ENCODE measurements at places on chromosomes 4 and X.

GRCh38 chr4:57137261-57137660 lies 27.1 kb upstream of the IGFBP7 start:
- no peak for DNase-seq

GRCh38 chrX:149825424-149825823 lies 43.7 kb downstream of the MAGEA9 start:
- peak; percentile 16 for DNase-seq

DNA sequence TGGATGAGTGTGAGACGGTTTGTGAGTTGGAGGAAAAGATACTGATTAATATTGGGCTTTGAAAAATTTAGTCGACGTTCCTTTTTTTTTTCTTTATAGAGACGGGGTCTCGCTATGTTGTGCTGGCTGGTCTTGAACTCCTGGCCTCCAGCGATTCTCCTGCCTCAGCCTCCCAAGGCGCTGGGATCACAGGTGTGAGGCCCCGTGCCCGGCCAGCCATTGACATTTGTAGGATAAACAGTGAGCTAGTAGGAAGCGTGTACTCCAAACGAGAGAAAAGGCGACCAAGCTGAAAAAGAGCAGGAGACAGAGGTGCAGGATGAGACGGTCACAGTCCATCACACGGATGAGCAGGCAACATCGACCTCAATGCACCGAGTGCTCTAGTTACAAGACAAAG lies 19.4 kb downstream of the PPP2R3B start:
- no peak for DNase-seq

DNA sequence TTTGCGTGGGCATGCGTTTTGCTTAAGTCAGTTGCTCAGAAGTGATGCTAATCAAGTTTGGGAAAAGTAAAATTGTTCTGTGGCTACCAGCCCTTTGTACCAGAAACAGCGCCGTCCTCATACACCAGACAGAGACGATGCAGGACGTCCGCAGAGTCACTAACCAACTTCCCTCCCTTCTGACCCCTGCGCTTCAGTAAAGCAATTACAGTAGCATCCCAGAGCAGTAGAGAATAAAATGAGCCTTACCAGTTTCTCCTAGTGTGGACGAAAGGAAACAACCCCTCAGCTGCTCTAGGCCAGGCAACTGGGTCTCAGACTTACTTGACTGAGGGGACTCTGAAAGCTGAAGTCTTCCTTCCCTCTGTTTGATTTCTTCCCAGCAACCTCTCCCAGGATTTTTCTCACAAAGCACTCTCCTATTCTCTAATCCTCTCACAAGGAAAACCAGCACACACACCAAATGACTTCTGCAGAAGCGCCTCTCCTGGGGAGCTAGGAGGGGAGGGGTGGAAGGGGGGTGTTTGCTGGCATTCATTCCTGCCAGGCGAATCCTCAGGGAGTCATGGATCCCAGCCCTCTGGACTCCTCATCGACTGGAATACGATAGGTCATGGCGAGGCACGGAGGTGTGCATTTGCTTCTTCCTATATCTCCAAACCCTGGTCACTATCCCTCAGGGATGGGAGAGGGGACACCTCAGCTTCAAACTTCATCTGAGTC lies 56.0 kb upstream of the MID1 start:
- no peak for DNase-seq

DNA sequence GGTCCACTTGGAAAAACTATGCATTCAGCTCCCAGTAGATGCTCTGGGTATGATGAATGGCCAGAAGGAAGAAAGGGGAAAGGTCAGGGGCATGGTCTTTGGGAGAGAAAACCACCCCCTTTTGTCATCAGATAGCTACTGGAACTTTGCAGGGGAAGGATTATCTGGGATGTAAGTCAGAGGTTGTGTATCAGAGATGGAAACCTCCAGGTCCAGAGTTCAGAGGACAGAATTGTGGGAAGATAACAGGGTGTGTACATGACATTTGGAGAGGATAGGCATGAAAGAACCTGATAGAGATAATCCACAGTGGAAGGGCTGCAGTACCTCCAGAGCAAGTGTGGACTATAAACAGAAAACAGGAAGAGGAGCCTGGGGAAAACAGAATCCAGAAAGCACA lies 262.7 kb downstream of the SPRY1 start:
- DNase-seq: no peak

DNA sequence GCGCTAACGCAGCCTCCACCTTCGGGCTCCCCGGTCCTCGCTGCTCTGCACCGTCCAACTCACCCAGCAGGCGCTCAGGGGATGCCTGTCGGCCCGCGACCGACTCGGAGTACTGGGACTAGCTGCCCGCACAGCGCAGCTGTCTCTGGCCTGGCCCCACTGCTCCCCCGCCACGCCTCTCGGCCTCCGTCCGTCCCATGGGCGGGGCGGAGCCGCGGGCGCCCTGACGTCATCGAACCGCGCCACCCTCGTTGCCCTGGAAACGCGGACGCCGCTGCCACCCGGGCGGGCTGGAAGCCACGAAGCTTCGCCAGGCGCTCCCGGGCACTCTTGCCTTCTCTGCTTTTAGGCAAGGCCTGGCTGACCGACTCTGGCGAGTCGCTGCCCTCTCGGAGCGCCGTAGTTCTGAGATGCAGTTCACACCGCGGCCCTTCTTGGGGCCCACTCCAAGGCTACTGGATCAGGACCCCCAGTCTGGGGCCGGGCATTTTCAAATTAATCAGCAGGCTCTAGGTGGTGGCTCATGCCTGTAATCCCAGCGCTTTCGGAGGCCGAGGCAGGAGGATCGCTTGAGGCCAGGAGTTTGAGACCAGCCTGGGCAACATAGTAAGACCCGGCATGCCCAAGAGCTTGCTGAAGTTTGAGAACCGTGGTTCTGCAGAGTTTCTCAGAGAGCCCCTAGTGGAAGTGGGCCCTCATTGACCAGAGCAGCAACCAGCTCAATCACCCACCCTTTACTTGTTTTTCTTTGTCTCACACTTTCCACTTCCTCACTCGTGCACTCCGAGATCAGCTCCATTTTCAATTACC lies 12.0 kb downstream of the ACOX3 start:
- peak; percentile 75 for DNase-seq

DNA sequence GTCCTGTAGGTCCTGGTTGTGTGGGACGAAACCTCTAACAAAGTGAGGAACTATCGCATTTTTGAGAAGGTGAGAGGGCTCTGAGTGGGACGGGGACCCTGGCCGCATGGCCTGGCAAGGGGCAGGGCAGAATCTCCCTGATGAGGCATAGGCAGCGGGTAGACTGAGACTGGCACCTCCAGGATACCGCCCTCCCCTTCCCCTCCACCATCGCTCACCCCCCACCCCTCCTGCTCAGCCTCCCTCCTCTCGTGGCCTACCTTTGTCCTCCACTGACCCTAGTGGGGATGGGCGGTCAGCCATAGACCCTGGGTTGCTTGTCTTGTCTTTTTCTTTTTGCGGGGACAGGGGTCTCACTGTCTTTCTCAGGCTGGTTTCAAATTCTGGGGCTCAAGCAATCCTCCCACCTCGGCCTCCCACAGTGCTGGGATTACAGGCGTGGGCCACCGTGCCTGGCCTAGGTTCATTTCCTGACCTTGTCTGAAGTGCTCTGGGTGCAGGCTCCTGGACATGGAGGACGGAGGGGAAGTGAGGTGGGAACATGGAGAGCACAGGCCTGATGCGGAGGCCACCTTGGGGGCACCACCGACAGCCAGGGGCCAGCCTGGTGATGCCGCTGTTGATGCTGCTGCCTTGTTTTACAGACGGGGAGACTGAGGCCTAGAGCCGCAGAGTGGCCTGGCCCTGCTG lies 10.5 kb upstream of the ADD1 start:
- no peak for DNase-seq

DNA sequence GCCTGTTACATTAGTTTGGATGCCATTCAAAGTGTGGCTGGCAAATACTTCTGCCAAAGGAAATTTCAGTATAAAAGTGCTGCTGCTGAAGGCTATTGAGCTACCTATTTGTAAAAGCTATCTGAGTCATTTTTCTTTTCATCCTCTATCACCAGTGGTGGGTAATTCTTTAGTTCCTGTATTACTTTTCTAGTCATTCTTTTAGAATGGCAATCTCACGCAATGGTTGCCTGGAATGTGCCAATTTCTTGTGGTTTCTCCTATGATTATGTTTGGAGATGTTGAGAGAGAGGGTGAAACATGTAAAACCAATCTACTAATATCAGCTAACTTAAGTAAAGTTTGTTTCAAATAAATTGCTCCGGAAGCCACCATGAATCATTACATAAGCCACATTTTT lies 685.0 kb downstream of the RAPGEF2 start:
- DNase-seq: no peak

- DNase-seq: no peak
Measured at GRCh38 chrX:10159145-10159468, 2.3 kb downstream of the CLCN4 start.

DNA sequence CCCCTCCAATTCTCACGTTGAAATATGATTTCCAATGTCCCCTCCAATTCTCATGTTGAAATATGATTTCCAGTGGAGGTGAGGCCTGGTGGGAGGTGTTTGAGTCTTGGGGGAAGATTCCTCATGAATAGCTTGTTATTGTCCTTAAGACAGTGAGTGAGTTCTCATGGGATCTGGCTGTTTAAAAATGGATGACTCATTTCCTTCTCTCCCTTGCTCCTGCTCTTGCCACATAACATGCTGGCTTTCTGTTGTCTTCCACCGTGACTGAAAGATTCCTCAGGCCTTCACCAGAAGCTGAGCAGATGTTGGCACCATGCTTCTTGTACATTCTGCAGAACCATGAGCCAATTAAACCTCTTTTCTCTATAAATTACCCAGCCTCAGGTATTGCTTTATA lies 346.8 kb upstream of the TECRL start:
- no peak for DNase-seq

- DNase-seq: no peak
Measured at GRCh38 chr4:95198961-95199360, 349.8 kb downstream of the UNC5C start.

DNA sequence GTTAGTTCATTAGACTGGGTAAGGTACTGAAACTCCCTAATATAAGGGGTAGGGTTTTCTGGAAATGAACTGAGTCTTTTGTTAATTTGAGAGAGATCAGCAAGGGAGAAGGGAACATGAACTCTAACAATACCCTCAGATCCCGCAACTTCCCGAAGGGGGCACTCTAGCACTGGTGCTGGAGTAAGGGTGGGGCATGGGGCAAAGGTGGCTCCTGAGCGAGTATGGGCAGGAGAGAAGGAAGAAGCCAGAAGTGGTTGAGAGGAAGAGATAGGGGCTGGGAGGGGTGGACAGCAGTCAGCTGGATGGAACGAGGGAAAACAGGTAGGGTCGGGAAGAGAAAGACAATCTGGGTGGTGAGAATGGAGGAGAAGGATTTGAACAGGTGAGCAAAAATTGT lies 183.2 kb upstream of the MAGEE2 start:
- DNase-seq: no peak

DNA sequence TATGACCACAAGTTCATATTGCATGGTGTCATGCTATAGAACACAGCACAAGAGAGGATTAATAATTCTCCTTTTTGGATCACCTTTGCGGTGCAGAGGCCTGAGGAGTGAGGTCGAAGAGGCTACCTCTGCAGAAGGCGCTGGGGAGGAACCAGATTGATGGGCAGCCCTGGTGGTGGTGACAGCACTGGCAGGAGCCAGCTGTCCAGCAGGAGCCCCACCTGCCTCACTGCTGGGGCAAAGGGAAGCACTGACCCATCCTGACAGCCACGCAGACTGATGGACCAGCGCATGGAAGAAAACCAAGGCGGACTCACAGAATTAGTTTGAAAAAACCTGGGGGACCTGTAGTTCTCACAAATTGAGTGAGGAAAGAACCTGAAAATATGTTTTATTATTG lies 50.9 kb downstream of the COX18 start:
- DNase-seq: no peak

DNA sequence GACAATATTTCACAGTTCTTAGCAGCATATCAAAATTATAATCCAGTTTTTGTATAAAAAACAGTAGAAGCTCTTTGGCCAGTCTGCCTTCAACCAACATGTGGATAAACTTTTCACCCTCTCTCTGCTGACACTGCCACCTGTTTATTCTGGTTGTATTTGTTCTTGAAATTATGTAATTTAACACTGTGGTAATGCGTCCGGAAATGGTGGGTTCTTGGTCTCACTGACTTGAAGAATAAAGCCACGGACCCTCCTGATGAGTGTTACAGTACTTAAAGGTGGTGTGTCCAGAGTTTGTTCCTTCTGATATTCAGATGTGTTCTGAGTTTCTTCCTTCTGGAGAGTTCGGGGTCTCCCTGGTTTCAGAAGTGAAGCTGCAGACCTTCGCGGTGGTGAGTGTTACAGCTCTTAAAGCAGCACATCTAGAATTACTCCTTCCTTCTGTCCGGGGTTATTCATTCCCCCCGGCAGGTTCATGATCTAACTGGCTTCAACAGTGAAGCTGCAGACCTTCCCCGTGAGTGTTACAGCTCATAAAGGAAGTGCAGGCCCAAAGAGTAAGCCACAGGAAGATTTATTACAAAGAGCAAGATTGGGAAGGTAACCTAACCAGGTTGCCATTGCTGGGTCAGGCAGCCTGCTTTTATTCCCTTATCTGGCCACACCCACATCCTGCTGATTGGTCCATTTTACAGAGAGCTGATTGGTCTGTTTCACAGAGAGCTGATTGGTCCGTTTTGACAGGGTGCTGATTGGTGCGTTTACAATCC lies 15.7 kb downstream of the FAM184B start:
- DNase-seq: no peak

GRCh38 chrX:132842460-132843238 lies 115.8 kb downstream of the HS6ST2 start:
- no peak for DNase-seq

GRCh38 chr4:93764639-93765246 lies 63.8 kb upstream of the ATOH1 start:
- no peak for DNase-seq

DNA sequence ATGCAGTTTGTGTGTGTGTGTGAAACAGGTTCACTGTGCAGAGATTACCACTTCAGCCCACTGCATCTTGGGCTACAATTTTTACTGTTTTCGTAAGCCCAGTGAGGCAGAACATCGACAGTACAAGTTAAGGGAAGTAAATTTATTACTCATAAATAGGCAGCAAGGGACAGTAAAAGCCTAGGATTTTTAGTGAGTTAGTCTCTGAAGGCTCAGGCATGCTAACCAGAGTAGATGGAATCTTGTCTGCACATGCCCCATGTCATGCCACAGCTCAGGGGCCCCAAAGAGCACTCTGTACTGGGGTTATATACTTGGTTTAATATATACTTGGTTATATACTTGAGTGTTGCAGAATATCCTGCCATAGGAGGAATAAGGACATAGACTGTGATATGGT lies 825.7 kb downstream of the TECRL start:
- DNase-seq: no peak

GRCh38 chr4:93334003-93334402 lies 494.6 kb upstream of the ATOH1 start:
- DNase-seq: no peak

DNA sequence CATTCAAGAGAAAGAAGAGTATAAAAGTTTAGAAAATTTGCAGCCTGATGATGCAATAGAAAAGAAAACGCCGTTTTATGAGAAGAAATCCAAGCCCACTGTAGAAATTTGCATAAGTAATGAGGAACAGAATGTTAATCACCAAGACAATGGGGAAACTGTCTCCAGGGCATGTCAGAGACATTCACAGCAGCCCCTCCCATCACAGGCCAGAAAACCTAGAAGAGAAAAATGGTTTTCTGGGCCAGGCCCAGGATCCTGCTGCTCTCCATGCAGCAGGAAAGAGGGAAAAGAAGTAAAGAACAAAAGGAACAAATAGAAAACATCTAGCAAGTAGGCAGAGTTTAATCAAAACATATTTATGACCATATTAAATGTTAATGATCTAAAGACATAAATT lies 119.0 kb downstream of the ANKRD50 start:
- DNase-seq: no peak

GRCh38 chr4:30802622-30803323 lies 82.6 kb downstream of the PCDH7 start:
- DNase-seq: no peak

GRCh38 chrX:2301901-2302300 lies 198.9 kb downstream of the DHRSX start:
- DNase-seq: no peak
